NCI-H187 treated with DMSO at 0.1 percent for 48 hours (cell line): ENCODE measurements at places on chromosomes 6 and 20.

- DNase-seq = no peak
Observed at GRCh38 chr6:30676660-30677285, 4.0 kb upstream of the DHX16 start.

DNA sequence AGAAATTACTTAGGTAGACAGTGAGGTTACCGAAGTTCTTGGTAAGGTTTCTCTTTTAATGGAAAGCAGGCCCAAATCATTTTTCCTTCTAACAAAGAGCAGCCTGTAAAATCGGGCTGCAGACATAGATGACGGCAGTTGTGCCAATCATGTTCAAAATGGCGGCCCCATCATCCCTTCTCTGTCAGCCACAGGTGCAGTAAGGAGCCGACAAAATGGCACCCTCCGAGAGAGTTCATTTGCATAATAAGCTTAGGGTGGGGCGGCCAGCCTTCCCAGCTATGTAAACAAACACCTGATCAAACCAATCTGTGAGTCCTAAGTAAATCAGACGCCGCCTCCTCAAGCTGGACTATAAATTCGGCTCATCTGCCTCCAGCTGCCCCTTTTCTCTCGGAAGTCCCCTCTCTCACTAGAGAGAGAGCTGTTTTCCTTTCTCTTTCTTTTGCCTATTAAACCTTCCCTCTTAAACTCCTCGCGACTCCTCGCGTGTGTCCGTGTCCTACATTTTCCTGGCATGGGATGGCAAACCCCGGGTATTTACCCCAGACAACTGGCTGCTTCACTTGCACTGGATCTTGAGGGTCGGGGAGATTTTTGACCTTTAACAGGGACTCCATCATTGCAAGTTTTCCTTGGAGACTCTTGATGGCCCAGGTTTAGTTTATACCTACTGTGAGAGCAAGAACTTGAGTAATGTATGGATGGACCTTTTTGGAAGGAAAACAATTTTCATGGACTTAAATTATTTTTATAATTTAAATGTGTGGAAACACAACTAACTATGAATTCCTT, 8.9 kb upstream of the DDR1 start:
- DNase-seq = peak; percentile 20

DNA sequence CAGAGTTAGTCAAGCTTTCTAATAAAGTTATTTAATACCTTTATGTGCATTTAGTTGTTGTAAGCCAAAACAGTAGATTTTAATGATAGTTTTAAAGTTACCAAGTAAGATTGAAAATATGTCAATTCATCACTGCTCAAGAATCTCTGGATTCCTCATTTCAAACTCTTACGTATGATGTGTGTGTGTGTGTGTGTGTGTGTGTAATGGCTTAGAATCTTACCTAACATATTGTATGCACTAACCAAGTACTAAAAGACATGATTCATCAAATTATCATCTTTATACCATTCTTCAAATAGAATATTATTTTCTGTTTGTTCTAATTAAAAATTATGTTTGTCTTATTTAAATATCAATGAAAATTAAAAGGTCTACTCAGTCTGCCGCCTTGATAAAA, 41.5 kb upstream of the ZNF337 start:
- DNase-seq = no peak

DNA sequence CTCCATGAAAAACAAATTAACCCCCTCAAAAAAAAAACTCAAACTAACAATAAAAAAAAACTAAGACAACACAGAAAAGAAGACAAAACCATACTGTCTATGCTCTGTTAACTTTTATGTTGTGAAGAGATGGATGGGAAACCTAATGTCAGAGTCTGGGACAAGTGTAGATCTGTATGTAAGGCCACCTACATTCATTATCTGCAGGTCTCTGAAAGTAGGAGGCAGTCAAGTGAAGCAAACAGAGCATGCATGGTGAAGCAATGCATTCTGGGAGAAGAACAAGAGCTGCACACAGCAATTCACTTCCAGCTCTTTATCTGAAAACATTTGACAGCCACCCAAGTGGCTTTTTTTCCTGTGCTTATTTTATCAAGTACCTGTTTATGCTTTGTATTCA, 452.0 kb downstream of the EPHA7 start:
- DNase-seq = no peak

DNA sequence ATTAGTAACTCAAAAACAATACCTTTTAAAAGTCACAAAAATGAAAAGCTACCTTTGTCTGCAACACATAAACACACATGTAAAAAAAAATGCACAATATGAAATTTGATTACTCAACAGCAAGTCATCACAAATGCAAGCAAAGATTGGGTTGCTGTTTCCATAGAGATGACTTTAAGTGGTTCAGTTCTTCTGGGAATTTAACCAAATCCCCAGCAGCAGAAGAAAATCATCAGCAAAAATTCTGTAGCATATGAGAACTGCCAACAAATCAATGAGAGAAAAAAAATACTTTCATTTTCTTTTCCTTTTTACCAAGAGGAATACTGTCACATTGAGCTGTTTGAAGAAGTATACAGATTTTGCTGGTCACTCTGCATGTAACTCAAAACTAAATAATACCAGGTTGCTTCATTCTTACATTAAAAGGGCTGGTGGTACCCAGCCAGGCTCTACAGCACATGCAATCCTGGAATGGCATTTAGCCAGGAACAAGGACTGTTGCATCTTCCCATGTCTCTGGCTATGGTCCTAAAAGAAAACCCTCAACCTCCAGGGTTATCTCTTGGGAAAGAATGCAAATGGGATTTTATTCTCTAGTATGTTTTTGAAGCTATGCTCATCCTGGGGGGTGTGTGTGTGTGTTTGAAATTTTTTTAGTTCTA, 158.3 kb downstream of the OPRM1 start:
- DNase-seq = no peak

DNA sequence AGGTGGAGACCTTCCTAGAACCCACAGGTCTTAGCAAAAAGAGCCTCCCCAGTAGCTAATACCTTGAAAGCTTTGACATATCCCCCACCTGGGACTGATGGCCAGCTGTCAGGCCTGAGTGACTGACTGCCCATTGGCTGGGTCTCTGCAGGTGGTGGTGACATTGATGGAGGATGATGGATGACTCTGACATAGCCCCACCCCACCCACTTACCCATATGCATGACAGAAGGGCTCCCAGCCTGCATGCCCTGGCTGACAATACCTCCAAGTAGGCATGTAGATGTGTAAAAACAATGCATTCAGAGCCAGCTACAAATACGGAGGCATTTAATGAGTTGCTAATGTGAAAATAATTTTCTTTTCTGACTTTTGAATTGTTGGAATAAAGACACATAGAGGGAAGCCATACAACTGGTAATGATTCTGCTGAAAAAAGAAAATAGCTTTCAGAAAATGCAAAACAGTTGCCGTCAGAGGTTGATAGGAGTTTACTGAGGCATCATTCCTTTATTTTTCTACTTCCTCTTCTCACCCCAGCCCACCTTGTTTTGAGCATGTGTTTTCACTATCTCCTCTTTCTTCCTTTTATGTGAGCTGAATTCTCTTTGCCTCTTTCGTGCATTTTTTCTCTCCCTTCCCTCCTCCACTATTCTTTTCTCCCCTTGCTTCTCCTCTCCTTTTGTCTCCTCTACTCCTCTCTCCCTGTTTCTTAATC, 70.6 kb downstream of the OLIG3 start:
- DNase-seq = no peak

GRCh38 chr20:40631119-40631631, 57.9 kb downstream of the MAFB start:
- no peak for DNase-seq

GRCh38 chr20:50877232-50877743, 53.9 kb downstream of the ADNP start:
- DNase-seq = no peak
